ENCODE measurements at places on chromosomes 7 and 10. TPM values are rescaled to one million over a fixed set of nuclear protein-coding genes. Genes with fewer than 3 reads are reported as not detected.

GRCh38 chr10:70705121-70705861 is 33.0 kb downstream of the ADAMTS14 start:
- no peaks in the 10 kb centered on the region for H3K27me3 ChIP-seq
- no peak for DNase-seq
- no peaks in the 10 kb centered on the region for H3K36me3 ChIP-seq
- H3K27ac ChIP-seq, result no peak overlapping the region

DNA sequence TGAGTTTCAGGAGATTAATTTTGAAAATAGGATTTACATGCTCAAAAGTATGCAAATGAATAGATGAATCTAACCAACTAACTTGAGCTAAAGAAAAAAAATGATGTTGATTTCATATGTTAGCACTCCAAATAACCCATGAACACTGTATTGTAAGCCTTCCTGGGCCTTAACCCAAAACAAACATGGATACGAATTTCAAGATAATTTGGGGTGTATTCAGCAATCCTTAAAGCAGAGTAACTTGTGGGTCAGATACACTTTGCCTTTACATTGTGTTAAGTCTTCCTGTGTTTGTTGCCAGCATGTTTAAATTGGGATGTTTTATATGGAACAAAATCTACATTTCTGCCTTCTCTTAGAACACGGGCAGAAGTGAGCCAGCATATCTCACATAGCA is 124.2 kb upstream of the WDR11 start:
- H3K27ac ChIP-seq, result no peak overlapping the region
- H3K36me3 ChIP-seq, result no peaks in the 10 kb centered on the region
- DNase-seq, result no peak
- H3K4me3 ChIP-seq, result no peak overlapping the region
- H3K27me3 ChIP-seq, result no peaks in the 10 kb centered on the region
- no peaks in the 10 kb centered on the region for H3K4me1 ChIP-seq

The POU6F2 gene
- 7.6 TPM for total RNA-seq

GRCh38 chr7:131607291-131608115 is 51.1 kb upstream of the PODXL start:
- peaks cover 49% of the 10 kb centered on the region for H3K4me1 ChIP-seq
- H3K36me3 ChIP-seq, result no peaks in the 10 kb centered on the region
- H3K4me3 ChIP-seq, result peak overlapping the region; percentile 25
- H3K27ac ChIP-seq, result peak overlapping the region; percentile 73
- peaks cover 89% of the 10 kb centered on the region for H3K27me3 ChIP-seq

DNA sequence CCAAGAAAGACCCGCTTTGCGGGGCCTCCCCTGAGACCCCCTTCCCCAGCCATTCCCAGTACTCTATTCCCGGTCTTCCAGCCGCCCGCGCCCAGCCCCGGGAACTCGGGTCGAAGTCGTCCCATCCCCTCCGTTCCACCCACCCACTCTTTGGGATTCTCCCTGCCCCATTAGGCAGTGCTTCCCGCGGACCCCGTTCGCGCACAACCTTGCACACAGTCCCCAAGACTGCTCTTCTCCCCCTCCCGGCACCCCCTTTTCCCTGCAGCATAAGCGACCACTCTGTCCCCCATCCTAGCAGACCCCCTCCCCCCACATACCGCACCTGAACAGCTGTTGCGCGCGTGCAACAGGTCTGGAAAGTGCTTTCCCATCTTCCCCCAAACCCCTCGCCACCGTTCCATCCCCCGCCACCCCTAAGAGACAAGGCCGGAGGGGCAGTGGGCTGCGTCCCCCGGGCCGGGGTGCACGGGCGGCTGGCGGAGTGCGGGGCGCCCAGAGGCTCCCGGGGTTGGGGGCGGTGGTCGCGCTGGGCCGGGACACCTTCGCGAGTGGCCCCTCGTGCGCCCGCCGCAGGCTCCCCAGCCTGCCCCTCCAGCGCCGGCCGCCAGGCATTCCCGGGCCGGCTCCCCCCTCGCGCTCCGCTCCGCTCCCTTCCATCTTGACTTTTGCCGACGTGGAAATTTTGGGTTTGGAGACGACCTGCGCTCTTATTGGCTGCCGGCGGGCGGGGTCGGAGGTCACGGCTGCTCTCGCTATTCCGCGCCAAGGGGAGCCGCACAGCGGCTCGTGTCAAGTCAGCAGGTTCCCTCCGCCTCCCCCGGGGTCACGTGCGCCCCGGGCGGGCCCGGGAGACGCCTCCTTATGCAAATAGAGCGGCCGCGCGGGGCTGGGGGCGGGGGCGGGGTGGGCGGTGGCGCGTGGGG is 201.2 kb upstream of the NFE2L3 start:
- peak overlapping the region; percentile 97 for H3K4me3 ChIP-seq
- peak; percentile 76 for DNase-seq
- H3K36me3 ChIP-seq, result no peaks in the 10 kb centered on the region
- peaks cover 25% of the 10 kb centered on the region for H3K27me3 ChIP-seq
- H3K4me1 ChIP-seq, result peaks cover 42% of the 10 kb centered on the region
- peak overlapping the region; percentile 92 for H3K27ac ChIP-seq

DNA sequence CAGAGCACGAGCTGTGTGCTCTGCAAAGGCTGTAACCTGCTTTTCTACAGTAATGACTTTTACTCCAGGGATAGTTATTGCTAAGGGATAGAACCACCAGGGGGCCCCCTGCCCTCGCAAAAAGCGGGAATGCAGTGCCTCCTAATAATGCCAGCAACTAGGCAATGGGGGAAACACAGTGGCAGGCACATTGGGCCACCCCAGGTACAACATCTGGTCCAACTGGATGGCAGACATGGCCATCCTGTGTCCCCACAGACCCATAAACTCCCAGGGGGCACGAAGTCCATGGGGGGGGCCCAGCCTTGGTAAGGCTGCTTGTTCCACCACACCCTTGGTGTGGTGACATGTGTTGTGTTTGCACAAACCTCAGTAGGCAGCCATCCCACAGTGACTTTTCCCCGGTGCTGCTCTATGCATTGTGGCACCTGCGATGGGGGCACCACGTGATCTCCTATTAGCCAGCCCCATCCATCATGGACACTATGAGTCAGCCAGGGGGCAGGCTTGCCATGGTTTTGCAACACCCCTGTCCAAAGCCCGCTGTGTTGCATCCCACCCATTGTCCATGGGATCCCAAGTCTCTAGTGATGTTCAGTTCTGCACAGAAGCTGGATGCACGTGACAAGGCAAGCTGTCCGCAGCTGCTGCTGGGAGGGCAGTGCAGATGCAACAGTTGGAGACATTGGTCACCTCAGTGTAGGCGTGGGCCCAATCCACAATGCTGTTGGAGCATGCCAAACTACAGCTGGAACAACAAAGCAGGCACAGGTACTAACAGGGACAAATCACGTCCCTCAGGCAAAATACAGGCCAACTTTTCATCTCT is 84.0 kb downstream of the ANLN start:
- no peak overlapping the region for H3K4me3 ChIP-seq
- no peaks in the 10 kb centered on the region for H3K4me1 ChIP-seq
- no peaks in the 10 kb centered on the region for H3K36me3 ChIP-seq
- DNase-seq, result peak; percentile 63
- no peaks in the 10 kb centered on the region for H3K27me3 ChIP-seq
- no peak overlapping the region for H3K27ac ChIP-seq

GRCh38 chr7:100397315-100398081 is 24.2 kb downstream of the PILRA start:
- H3K4me1 ChIP-seq, result no peaks in the 10 kb centered on the region
- H3K27ac ChIP-seq, result no peak overlapping the region
- no peak for DNase-seq
- H3K27me3 ChIP-seq, result peaks cover 24% of the 10 kb centered on the region
- H3K4me3 ChIP-seq, result no peak overlapping the region

The MRC1 gene
- not detected for total RNA-seq

- H3K27me3 ChIP-seq, result peaks cover 56% of the 10 kb centered on the region
- H3K4me1 ChIP-seq, result peaks cover 15% of the 10 kb centered on the region
- H3K4me3 ChIP-seq, result peak overlapping the region; percentile 94
- peak; percentile 41 for DNase-seq
Measured at GRCh38 chr7:122887198-122887597, 938 bp upstream of the CADPS2 start.

The GPER1 gene
- total RNA-seq, result 0.91 TPM

GRCh38 chr10:124420254-124420653 is 1.5 kb upstream of the OAT start:
- H3K4me3 ChIP-seq, result peak overlapping the region; percentile 49
- peaks cover 24% of the 10 kb centered on the region for H3K4me1 ChIP-seq
- no peaks in the 10 kb centered on the region for H3K36me3 ChIP-seq

DNA sequence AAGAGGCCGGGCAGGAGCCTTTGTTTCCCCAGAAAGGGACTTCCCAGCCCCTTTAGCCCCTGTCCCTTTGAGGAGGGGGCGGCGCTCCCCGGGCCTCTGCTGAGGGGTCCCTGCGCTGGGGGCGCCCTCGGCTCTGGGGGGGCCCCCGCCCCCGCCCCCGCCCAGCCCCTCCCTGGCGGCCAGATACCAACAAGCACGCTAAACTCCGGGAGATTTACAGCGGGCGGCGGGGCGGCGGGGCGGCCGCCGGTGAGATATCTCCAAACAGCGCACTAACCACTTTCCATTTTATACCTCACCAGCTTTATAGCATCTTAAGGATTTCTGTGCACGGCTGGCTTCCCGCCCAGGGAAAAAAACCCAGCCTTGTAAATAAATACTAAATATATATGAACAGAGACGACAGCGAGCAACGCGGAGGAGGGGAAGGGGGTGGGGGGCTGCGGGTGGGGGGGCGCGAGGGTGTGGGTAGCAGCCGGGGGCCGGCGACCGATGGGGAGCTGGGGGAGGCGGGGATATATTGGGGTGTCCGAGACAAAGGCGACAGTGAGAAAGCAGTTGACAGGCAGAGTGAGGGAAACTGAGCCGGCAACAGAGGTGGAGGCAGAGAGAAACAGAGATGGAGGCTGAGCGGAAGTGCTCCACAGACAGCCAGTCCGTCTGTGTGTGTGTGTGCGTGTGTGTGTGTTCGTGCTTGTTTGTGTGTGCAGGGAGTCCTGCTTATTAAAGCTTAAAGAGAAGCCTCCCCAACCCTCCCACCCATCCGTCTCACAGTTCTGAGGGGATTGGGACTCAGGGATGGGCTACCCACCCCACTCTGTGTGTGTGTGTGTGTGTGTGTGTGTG is 85.8 kb downstream of the HIF1AN start:
- peaks cover 69% of the 10 kb centered on the region for H3K27me3 ChIP-seq
- H3K4me3 ChIP-seq, result no peak overlapping the region
- no peak for DNase-seq
- no peak overlapping the region for H3K27ac ChIP-seq
- H3K36me3 ChIP-seq, result no peaks in the 10 kb centered on the region

GRCh38 chr7:114530057-114530611 is 115.5 kb downstream of the FOXP2 start:
- H3K4me1 ChIP-seq, result peaks cover 11% of the 10 kb centered on the region
- no peak overlapping the region for H3K27ac ChIP-seq
- no peak for DNase-seq
- no peak overlapping the region for H3K4me3 ChIP-seq
- no peaks in the 10 kb centered on the region for H3K27me3 ChIP-seq
